ENCODE measurements at places on chromosomes 5 and 9.

- DNase-seq, result no peak
These were observed 15.2 kb downstream of the MAML1 start for GRCh38 chr5:179747811-179748210.

DNA sequence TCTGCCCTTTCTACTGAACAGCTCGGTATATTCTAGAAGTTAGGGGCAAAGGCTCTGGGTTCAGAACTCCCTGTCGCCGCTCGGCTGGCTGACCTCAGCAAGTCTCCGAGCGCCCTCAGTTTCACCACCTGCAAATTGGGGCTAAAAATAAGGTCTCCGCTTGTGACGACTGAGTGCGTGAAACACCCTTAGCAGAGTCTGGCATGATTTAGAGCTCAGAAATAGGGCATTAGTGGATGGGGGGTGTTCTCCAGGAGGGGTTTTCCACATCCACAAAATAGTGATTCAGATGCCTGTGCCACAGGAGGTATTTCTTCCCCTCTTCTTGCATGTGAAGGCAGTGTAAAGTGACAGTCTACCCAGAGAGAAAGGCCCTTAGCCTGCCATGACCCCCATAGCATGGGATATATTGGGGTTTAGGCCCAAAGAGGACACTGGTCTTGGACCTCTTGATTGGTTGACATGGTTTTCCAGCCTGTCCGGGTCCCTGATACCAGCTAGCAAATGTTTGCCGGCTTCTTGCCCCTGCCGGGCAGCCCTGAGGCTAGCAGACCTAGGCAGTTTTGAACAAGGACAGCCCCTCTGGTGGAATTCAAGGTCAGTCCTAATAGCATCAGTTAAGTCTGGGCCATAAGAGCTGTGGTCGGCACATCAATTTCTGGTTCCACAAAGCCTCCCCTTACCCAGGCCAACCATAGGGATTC, 1.4 kb downstream of the ERGIC1 start:
- no peak for DNase-seq

- DNase-seq, result no peak
These were observed 46.1 kb upstream of the CDC42SE2 start for GRCh38 chr5:131217791-131218190.

- DNase-seq, result no peak
These were observed 3.1 kb downstream of the CYSTM1 start for GRCh38 chr5:140178086-140178410.

- DNase-seq, result no peak
These were observed 7.7 kb downstream of the ICE1 start for GRCh38 chr5:5430136-5430535.

GRCh38 chr9:126223798-126224531, 102.7 kb upstream of the MVB12B start:
- no peak for DNase-seq

- DNase-seq, result no peak
These were observed 78.9 kb downstream of the SEMA4D start for GRCh38 chr9:89418882-89419640.

DNA sequence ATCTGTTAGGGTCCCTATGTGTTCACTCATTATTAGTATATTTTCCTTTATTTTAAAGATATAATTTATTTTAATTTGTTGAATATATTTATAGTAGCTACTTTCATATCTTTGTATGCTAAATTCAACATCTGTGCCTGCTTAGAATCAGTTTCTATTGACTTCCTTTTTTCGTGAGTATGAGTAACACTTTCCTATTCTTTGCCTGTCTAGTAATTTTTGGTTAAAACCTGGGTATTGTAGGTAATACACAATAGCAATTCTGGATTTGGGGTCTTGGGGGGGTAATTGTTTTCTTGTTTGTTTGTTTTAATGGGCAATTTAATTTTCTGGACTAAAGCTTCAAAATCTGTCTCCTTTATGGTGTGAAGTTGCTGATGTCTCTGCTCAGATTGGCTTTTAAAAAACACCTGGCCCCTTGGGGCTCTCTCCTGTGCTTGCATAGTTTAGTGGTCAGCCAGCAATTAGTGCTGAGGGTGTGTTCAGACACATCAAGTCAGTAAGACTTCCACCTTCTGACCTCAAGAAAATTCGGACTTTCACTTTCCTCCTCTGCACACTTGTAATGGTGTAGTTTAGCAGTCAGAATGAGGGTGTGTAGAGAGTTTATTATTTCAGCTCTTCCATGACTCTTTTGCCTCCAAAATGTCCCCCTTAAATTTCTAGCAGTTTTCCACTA, 124.4 kb upstream of the MAP1B start:
- no peak for DNase-seq

DNA sequence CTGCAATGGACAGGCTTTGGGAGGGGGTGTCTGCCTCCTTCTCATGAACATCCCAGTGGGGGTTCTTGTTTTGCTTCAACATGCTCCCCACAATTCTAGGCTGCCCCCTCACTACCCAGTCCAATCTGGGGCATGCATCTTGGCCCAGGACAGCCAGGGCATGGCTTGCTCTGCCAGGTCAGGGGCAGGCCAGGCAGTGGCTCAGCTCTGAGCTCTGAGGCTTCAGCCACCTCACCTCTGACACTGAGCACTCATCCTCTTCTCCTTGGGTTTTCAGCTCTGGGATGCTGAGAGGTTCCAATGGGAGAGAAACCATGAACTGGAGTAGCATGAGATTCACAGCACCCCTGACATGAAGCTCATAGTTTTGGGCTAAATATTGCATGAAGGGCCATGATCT, 11.8 kb downstream of the SLC25A48 start:
- DNase-seq, result no peak

DNA sequence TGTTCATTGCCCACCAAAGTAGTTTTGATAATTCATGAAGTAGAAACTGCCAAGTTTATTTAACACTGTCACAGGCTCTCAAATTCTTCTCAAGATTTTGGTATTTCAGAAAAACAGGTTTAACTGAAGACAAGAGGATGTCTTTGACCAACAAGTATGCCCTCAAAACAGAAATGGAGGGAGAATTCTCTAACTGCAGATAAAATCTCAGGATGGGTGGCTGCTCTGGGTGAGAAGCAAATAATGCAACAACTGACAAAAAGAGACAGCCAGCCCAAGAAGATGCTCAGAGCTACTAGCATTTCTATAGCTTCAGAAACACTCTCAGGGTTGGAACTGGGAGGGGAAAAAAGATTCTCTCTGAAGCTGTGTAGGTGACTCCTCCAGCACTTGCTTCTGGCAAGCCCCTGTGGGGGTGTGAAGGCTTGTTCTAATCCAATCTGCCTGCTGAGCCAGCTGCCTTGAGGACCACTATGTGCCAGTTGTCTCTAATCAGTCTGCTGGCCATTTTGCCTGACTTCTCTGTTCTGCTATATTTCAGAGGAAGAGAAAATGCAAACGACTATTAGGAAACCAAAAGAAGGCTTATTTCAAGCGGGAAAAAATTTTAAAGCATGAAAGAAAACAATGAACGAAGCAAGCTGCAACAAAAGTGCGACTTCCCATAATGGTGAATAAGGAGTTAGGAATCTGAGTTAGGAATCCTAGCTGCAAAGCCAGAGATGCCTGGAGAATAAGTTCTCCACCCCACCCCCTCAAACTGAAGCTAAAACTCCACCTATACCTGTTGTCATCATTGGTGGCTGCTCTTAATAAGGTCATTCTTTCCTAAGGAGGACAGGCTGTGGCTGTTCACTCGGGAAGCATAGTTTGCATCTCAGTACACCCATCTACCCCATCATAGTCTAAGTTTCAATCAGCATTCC, 147.5 kb downstream of the GNAQ start:
- no peak for DNase-seq

GRCh38 chr5:149046196-149046829, 16.5 kb downstream of the SH3TC2 start:
- DNase-seq, result no peak

- no peak for DNase-seq
These were observed 101.5 kb upstream of the ZNF608 start for GRCh38 chr5:124847907-124848306.

DNA sequence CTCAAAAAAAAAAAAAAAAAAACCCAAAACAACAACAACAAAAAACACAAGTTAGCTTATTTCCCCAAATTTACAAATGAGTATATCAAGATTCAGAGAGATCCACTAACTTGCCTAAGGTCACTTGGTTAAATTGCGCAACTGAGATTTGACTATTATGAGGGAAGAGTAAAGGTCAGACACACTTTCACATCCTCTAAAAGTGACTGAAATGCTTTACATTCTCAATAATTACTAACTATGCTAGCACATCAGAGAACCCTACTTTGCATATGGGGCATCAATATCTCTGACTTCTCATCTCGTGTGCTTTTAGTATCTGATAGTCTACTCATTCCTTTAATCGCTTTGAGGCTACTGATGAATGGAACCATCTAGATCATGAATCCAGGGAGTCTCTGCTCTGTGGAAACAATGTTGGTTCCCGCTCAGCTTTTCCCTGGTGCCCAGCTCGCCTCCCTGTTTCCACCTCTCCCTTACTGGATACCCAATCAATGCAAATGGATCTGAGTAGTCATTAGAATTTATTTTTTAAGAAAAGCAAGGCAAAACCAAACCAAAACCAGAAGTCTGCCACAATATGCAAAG, 182.1 kb upstream of the TRIM32 start:
- no peak for DNase-seq

DNA sequence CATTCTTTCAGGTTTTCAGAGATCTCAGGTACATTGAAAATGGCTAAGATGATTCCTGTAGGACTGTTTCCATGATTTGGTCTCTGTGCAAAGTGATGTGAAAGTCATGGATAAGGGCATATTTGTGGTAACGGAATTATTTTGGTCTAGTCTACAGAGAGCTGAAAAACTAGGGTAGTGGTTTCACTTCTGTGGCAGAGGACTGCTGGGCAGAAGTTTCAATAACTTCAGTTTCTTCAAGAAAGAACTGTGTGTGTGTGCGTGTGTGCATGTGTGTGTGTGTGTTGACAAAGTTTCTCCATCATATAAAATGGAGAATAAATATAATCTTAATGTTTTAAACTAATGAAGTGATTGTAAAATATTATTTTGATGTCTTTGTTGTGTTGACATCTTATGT, 4.3 kb downstream of the CNOT8 start:
- no peak for DNase-seq

GRCh38 chr9:82255481-82256176, 267.1 kb downstream of the SPATA31D1 start:
- DNase-seq, result no peak

GRCh38 chr9:132823370-132824145, 54.5 kb downstream of the AK8 start:
- no peak for DNase-seq

- no peak for DNase-seq
These were observed 77.0 kb downstream of the IRX2 start for GRCh38 chr5:2674456-2674855.

GRCh38 chr5:66877843-66878242, 281.6 kb downstream of the MAST4 start:
- no peak for DNase-seq

DNA sequence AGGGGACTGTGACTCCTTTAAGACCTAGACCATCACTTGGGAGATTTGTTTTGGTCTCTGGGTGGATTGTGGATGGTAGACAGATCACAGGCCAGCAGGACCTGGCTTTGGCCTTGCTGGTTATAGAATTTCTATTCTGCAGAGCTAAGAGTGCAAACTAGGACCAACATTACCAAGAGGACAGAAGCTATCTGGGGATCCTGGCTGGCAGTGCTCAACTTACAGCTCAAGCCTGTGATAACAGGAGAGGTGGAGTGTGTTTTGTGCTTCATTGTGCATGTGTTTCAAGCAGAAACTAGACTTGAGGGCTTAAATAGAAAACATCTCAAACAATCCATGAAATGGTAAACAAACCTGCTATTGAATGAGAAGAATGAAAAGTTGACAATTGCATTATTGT, 106.7 kb downstream of the ZNF462 start:
- DNase-seq, result no peak

- no peak for DNase-seq
These were observed 10.3 kb downstream of the TRMO start for GRCh38 chr9:97911970-97912369.

DNA sequence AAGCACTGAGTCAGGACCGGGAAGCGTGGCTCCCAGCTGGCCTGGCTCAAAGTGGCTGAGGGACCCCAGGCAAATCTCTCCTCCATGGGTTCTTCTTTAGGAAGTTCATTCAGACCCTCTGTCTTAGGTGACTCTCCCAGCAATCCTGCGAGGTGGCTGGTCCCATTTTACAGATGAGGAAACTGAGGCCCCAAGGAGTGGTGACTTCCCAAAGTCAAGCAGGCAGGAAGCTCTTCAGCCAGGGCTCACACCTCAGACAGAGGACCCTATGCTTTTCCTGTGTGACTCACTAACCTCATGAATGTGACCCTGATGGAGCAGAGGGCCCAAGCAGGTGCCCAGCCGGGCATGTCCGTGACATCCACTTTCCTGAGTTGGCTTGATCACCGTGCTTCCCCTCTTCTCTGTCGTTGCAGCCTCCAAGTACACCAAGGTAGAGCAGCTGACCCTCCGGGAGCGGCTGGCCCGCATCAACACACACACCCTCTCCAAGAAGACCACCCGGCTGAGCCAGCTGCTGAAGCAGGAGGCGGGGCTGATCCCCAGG, 36.5 kb downstream of the ARHGEF37 start:
- no peak for DNase-seq

DNA sequence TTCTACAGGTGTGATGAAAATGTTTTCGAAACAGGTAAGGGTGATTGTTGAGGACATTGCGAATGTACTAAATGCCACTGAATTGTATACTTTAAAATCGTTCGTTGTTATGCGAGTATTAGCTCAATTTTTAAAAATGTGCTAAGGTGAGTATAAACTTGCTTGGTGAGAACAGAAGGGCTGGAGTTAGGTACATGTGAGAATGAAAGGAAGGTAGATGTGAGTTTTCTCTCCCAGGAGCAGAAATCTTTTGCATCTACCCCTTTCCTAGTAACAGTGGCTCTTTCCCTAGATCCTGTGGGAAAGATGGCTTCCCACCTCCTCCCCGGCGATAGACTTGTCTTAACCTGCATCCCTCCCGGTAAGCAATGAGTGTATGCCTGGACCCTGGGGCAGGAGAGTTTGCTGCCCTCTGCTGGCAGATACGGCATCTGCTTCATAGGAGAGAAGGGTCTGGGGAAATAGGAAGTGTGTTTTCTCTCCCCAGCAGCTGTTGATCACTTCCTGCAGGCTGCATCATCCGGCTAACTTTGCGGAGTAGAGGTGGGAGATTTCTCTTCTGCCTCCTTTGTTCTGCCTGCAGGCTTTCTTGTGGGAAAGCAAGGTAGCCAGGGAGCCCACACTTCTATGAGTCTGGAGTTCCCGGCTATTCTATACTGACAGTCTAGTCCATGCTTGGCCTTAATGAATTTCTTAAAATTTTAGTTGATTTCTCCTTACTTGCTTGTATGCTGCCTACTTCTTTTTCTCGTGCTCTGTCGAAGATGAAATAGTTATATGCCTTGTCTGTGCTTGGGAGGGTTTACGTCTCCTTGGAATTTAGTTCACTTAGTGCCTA, 373.3 kb upstream of the SEMA6A start:
- DNase-seq, result peak; percentile 47

DNA sequence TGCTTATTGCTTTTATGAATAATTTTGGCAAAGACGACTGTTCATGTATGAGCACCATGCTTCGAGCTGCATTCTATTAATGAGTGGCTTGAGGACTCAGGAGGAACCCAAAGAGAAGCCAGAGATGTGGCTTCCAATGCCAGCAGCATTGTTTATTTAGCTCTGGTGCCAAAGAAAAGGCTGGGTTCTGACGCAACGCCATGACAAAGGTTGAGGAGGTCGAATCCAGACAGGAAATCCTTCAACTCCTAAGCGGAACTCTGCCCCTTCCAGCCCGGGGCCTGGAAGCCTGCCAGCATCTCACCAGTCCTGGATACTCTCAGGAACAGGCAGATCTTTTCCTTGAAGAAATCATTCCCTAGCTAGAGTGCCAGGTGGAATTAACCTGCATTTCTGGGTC, 104.4 kb downstream of the ARHGAP26 start:
- DNase-seq, result no peak
